T1000 (cell line): ENCODE measurements at places on chromosomes 6 and 20.

DNA sequence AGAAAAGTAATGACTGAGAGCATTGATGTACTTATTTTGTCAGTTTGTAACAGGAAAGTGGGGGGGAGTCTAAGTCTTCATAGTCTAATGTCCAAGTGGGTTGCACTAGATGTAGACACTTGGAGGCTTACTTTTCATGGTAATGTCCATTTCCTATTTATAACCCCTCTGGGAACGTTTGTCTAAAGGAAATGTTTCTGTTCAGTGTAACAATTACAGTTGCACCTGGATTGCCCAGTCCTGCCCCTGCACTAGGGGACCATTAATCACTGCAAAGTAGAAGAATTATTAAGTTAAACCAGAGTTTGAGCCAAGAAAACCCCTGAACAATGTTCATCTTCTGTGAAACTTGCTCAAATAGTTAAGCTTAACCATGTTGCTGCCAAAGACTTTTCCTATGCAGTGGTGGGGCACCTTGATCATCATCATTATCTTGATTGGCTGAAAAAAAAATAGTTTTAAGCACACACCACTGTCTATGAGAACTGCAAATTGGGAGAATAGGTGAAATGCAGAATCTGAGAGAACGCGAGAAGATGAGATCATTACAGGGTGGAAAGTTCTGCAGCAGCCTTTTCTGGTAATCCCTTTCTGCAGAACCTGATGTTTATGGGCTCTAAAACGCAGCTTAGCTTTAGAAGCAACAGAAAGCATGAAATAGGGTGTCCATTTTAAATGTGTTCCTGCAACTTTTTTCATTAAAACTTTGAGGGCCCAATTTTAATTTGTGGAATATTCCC lies 106.0 kb downstream of the ZNF217 start:
- DNase-seq, result no peak

GRCh38 chr6:119552021-119552420 lies 202.5 kb upstream of the MAN1A1 start:
- no peak for DNase-seq

DNA sequence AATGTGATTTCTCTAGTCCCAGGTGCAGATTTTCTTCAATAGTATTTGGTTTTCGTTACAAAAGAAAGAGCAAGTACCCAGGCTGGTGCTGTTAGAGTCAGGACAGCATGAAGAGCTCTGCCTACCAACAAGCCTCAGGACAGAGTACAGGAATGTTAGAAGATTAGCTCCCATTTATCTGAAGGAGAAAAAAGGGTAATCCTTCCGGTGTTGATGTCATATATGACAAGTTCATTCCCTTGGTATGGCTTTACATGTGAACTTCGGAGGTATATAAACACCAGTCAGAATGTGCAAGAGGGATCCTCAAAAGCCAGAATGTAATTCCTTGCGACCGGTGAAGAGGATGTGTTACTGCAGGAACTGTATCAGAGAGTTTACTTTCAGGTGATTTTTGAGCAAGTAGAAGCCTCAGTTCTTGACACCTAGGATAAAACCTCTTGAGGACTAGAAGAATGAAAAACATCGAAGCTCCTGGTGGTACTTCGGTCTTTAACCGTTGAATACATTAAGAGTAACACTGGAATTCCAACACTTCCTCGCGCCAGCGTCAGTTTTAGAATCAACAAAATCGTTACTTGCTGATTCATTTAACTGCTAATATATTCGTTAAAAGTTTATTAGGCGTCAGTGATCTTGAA lies 194.2 kb upstream of the ZNF184 start:
- no peak for DNase-seq

DNA sequence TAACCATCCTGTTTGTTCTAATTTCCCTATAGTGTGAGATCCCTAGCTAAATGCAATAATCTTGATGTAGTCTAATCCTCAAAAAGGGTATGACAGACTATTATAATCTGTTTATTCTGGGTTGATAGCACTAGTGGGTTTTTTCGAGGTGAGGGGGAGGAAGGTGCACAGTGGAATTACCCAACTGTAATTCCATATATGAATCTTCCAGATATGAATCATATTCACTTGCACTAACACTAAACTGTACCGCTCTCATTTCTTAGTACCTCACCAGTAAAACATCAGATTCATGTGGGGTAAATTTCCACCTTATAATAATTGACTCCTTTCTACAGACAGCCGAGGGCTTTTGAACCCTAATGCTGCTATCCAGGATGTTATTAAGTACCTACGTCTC lies 16.5 kb downstream of the NCOA7 start:
- DNase-seq, result no peak

DNA sequence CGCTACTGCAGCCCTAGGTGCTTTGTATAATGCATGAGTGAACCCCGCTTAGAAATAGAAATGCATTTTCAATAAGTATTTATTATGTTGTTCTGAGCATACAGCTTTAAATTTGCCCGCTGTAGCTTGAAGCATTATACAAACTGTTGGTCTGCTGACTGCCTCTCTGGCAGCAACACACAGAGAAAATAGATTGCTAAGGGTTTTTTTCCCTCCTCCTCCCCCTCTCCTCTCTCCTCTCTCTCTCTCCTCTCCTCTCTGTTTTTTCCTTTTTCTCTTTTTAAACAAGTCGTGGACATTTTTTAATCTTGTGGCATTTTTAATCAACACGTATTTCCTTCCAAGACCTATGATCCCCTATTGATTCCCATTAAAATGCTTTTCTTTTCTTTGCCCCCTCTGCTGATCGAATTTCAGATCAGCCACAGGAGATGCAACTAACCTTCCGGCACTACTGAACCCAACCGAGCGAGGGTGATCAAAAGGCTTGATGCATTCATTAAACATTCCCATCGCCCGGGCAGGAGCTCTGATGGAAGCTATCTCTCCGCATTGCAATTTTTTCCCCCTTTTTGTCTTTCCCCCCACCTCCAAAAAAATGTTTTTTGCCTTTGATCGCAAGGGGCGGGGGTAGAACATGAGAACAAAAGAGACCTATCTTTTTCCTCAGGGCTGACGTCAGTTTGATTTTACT lies 90.7 kb upstream of the ARID1B start:
- DNase-seq, result no peak

DNA sequence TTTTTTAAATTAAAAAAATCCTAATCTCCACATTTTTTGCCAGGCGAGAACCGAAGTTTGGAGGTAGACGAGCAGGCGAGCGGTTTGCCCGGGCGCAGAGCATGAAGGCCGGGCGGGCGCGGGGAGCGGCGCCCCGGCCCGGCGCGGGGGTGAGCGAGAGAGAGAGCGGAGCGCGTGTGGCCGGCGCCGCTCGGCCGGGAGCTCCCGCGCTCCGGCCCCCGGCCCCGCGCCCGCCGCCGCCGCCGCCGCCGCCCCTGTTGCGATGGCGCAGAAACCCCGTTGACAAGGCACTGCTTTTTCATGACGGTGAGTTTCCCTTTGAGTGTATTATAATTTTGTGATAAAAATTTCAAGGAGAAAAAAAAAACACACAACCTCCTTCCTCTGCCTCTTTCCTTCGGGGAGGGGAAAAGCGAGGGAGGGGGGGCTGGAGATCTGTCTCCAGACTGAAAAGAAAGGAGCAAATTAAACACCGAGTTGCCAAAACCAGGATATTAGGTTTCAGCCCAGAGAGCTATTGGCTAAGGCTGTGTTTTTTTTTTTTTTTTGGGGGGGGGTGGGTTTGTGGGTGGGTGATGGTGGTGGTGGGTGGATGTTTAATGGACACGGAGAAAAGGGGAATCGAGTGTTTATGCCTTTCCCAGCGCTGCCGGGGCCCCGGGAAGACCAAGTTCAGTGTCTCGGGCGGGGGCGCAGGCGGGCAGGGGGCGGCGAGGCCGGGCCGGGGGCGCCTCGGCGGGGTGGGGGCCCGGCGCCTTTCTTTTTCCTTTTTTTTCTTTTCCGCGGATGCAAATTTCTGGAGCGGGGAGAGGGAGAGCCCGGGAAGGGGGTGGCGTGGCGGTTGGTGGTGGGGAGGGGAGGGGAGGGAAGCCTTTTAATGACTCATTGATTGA lies at the start of gene BICRAL:
Gene BICRAL, plus strand, starts transcription at position 257 of the 893 bp plus-strand sequence. CDS start 39,971 bp downstream, outside the sequence.
- peak; percentile 58 for DNase-seq

GRCh38 chr20:57263801-57264792 lies 2.3 kb downstream of the BMP7 start:
- no peak for DNase-seq

DNA sequence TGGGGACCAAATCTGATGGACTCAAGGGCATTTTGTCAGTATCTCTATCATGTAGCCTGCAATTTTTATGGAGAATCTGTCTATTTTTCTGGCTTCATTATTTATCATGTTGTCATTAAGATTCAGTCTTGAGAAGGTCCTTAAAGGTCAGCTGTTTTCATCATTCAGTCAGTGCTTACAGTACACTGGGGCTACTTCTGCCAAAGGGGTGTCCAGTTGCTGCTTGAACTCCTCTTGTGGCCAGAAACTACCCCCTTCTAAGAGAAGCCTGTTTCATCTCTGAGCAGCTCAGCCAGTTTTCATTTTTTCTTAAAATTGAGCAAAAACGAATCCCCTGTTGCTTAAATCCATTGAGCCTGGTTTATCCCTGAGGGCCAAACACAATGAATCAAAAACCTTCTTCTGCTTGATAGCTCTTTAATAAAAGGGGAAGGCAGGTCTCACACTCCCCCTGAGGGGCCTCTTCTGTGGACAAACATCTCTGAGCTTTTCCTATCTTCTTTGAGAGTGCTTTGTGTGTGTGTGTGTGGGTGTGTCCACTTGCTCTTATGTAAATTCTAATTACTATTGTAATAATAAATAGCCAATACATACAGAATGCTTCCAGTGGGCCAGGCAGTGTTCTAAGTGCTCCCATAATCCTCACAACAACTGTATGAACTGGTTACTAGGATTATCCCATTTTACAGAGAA lies 172.2 kb downstream of the PLCB1 start:
- DNase-seq, result no peak

DNA sequence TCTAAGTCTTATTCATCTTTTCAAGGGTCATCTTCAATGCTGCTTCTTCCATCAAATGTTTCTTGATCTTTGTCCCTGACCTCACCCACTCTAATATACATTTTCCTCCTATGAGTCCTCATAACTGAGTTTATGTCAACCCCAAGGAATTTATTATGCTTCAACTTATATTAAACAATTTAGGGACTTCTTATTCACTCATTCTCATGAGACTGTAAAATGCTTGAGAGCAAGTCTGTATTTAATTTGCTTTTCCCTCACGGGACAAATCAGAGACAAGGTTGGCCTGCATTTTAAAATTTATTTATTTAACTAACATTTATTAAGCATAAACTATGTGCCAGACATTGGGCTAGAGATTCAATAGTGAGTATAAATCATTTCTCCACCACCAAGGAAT lies 312.0 kb upstream of the NT5E start:
- no peak for DNase-seq

GRCh38 chr6:30219244-30219643 lies 6.0 kb upstream of the TRIM26 start:
- DNase-seq, result peak; percentile 20

DNA sequence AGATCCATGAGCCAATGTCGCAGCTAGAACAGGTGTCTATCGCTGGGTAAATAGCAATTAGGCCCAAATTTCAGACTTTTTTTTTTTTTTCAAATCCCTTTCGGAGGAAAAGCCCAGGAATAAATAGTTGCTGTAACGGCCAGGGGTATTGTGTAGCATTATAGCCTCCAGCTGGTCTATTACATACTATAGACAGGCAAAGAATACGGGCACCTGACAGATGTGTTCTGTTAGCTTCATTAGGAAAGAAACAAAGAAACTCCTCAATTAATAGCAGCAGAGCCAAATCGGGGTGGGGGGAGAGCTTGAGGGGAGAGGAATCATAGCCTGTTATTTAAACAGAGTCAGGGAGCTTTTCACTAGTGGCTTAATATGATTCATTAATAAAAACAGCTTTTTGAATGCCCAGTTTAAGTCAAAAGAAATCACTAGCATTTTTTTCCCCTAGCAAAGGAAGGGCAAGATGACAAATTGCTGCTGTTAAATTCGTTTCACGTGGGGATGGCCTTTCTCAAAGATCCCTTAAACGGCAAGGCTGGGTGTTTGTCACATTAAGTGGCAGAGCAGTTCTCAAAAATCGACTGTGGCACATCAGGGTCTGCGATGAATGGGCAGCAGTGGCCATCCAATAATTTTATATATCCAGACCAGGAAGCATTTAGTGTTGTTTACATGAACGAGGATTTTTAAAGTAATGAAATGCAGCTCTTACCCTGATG lies 139.4 kb downstream of the ID4 start:
- DNase-seq, result no peak

DNA sequence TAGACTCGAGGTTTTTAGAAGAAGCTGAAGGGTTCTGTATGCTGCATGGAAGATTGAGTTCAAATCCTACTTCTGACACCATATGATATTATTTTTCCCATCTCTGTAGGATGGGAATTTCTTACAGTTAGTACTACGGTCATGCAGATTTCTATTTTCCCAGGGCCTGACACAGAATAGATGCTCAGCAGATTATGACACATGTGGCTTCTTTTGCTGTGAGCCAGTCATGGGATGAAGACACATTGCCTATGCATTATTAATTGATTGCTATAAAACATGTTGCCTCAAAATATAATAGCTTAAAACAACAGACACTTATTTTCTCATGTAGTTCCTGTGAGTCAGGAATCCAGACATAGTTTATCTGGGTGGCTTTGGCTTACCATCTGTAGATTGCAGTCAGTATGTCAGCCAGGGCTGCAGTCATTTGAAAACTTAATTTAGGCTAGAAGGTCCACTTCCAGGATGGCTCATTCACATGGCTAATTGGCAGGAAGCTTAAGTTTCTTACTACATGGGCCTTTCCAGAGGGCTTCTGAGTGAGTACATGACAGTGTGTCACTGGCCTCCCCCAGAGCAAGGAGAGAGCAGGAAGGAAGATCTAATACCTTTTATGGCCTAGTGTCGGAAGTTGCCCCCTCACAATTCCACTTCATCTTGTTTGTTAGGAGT lies 29.5 kb downstream of the TOP1 start:
- peak; percentile 80 for DNase-seq

DNA sequence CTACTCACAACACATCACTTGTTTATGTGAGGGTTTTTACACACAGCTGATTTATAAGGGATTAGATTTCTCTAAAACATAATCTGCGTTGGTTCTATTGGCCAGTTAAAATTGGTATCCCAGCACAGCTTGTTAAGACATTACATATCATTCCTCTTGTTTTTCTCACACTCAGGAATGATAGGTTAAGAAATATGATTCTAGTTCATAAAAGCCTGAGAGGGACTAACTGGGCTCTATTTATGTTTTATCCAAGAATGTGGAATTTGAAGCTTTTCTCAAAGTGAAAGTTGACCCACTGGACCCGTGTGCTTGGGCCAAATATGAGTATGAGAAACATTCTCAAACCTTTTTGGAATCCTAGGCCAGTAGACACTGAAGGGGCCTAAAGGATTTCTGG lies 117.3 kb downstream of the TMEM170B start:
- DNase-seq, result no peak

DNA sequence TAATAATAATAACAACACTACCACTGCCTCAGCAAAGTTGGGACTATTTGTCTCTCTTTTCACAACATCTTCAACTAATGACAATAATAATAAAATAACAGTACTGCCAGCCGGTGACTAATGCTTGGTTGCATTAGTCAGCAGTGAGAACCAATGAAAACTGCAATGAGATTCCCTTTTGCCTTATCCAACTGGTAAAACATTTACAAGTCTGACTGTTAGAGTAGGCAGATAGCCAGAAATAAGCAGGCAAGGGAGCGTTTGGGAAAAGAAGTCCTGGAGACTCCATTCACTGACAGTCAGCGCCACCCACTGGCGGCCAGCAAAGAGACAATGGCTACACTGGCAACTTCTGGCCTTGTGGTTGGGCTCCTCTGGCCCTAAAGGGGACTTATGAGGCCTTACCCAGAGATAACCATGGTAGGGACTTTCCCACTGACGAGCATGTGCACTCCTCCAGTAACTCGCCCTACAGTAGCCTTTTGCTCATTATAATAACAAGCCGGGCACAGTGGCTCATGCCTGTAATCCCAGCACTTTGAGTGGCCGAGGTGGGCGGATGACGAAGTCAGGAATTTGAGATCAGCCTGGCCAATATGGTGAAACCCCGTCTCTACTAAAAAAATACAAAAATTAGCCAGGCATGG lies 3.4 kb upstream of the NSFL1C start:
- DNase-seq, result peak; percentile 94
